ENCODE measurements at places on chromosomes 12 and 14. TPM values are rescaled to one million over a fixed set of nuclear protein-coding genes. Genes with fewer than 3 reads are reported as not detected.

GRCh38 chr12:75390156-75390898, 562 bp upstream of the GLIPR1L2 start:
- no peak for DNase-seq

- peak; percentile 71 for DNase-seq
Observed at GRCh38 chr14:103067231-103067954, 10.0 kb upstream of the CDC42BPB start.

The FBXW8 gene
- 25.4 TPM for total RNA-seq

- no peak for DNase-seq
Observed at GRCh38 chr12:51349026-51349425, 2.5 kb upstream of the CELA1 start.

The TMEM132D gene
- total RNA-seq, result 7.1 TPM

DNA sequence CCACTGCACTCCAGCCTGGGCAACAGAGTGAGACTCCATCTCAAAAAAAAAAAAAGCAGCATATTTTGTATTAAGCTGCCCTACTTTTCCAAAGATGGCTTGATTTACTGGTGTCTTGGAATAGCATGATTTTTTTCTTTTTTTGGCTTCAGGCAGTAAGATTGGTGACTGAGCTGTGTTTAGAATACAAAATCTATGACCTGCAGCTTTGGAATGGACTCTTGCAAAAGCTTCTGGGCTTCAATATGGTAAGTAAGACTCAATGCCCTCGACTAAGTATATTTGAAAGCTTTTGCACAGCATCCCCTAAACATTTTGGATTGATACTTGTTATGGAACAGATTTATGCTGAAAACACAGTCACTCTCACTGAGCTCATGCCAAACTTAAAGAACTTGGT, 87.8 kb downstream of the KNTC1 start:
- no peak for DNase-seq

DNA sequence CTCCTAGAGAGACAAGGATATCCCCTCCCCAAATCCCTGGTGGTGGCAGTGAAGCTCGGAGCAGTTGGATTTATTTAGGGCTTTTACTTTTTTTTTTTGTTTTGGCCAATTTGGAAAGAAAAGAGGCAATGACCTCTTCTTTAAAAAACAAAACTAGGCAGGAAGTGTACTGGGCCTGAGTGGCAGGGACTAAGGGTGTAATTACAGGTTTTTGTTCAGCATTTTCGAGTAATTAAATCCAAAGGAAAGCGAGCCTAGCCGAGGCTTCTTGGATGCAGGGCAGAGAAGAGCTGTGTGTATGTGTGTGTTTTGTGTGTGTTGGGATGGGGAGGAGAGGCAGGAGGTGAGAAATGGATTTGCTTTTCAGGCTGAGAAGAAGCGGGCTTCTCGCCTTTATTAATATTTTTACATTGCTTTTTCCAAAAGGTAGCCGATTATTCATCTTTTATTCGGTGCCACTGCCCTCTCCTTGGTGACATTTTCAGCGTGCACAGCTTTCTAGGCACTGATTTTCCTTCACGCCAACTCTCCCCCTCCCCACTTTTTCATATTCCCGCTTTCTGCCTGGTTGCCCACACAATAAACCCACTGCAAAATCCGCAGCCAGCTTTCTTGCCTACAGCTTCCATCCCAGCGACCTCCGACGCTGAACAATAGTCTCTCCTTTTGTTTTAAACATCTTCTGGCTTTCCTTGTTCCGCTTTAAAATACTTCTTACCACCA, 8.9 kb upstream of the IRF2BPL start:
- no peak for DNase-seq

DNA sequence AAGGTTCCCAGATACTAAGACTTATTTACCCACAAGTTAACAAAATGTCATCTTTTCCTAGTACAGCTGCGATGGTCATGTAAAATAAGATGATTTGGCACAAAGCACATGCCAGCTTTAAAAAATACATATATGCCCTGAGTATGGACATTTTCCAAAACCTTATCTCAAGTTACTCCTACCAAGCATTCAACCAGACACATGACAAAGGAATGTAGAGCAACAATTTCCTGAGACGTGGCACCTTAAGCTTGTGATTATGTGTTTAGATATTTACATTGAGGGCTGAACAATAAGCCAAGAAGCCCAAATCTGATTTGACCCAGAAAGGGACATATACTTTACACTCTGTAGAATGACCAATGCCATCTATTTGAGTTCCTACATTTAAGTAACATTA, 24.5 kb upstream of the OVCH1 start:
- DNase-seq, result no peak

The COX8C gene
- not detected for total RNA-seq

The ADIPOR2 gene
- 28.7 TPM for total RNA-seq

The NRXN3 gene
- total RNA-seq, result 1.6 TPM

DNA sequence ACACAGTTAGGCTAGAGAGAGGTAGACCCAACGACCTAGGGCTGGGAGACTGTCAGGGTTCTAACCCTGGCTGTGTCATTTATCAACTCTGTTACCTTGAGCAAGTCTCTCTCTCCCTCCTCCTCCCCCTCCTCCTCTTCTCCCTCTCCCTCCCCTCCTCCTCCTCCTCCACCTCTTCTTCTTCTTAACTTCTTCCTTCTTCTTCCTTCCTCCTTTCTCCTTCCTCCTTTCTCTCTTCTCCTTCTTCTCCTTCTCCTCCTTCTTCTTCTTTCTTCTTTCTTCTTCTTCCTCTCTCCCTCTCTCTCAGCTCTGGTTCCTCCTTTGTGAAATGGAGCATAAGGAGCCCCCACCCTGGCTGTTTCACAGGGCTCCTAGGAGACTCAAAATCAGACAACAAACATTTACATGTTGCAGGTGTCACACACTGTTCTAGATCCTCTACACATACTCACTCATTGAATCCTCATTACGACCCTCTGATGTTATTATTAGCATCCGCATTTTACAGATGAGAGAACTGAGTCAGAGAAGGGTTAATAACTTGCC, 2.2 kb upstream of the KCNH3 start:
- no peak for DNase-seq

- DNase-seq, result peak; percentile 32
Observed at GRCh38 chr12:45170456-45171042, 45.3 kb upstream of the ANO6 start.

DNA sequence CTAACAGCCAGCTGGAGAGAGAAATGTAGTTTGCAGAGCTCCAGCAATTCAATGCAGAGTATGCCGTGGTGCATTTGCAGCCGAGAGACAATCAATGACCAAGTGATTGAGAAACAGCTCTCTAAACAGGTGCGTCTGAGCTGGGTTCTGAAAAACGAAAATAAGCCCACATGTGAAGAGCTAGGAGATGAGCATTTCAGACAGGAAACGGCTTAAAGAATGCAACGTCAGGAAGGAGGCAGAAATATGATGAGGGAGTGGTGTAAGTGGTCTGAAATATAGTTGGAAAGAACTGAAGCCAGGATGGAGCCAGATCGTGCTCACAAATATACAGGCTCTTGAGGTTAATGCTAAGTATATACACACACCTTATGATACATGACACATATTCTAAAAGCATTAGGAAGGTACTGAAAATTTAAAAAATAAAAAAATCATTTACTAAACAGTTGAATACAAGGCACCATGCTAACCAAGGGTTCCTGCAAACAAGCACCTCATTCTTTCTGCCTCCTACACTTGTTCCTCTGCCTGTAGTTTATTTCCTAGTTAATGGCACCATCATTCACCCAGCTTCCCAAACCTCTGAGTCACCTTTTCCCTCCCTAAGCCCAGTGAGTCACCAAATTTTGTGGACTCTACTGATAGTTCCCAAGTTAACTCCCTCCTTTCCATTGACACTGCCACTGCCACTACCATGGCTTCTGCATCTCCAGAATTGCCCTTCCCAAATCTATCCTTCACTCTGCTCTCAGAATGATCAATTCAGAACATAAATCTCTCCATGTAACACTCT, 2.3 kb upstream of the GARIN2 start:
- peak; percentile 83 for DNase-seq

Data from kidney epithelial cell (primary cell).